ENCODE measurements at places on chromosomes 5 and 9.

GRCh38 chr5:84816746-84817547, 432.3 kb upstream of the EDIL3 start:
- no peak for DNase-seq

GRCh38 chr9:133973111-133973790, 18.9 kb downstream of the VAV2 start:
- DNase-seq: no peak

- no peak for DNase-seq
Measured at GRCh38 chr5:117681431-117682254, 1107.0 kb upstream of the SEMA6A start.

DNA sequence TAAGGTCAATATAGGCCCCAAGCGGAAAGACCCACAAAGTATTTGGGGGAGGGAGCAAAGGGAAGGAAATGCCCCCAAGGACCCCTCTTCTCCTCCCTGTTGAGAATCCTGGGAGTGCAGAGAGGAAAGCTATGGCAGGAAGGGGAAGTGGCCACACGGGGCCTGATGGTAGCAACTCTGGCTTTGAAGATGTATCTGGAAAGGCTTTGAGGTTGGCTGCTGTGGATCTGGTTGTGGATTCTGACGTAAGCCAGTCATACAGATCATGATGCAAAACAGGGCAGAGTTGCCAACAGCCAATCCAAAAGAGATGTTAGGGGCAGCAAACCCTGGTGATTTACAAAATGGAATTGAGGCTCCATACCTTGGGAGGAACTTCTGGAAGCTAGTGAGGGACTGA, 108.8 kb downstream of the PRKACG start:
- no peak for DNase-seq

DNA sequence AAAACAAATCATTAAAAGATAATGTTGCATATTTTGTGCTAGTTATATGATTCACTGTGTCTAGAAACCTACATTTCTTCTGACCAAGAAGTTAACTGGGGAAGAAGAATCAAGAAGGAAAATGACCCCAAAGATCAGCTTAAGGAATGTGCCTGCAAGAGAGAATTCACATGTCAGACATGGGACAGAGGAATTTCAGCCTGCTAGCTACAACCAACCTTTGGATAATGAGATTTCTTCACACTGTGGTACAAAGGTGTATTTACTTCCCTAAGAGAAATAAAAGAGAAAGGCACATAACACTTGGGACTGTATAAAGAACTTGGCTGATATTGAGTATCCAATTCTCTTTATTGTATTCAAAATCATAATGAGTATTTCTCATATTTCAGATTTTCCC, 39.6 kb upstream of the ELL2 start:
- no peak for DNase-seq

DNA sequence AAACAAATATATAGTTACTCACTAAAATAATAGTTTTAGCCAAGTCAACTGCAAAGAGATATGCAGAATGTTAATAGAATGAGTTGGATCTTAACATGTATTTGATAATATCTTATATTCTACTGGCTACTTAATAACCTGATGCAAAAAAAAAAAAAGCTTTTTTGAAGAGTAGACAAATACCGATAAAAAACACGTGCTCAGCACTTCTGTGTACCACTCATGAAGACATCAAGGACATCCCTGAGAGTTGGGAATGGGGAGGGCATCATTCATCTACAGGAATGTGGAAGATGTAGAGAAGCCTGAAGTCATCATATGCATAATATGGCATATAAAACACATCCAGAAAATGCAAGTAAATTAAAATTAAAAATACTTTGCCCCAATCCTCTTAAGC, 43.2 kb upstream of the RANBP3L start:
- no peak for DNase-seq

- DNase-seq: no peak
Measured at GRCh38 chr5:73154208-73155006, 18.6 kb upstream of the TMEM174 start.

- no peak for DNase-seq
Measured at GRCh38 chr9:111965566-111966019, 69.0 kb downstream of the UGCG start.

DNA sequence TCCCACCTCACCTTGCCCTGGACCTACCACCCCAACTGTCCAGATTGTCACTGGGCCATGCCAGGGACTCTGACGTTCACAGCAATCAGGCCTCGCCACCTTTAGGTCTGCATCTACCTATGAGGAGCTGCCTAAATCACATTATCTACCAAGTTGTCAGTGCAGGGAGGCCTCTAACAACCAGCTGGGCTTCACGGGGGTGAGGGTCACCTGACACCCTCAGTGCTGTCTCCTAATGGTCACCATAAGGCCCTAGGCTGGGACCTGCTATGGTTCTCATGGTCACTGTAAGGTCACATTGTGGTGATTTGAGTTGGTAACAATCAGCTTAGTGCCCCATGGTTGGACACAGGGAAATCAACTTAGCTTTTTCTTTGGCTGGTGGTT, 119.2 kb upstream of the CXCL14 start:
- no peak for DNase-seq

Measured in stimulated activated CD8-positive, alpha-beta memory T cell treated with anti-CD3 and anti-CD28 coated beads, Interleukin-12 subunit alpha, Interleukin-12 subunit beta, amount 100 ng/mL, for 1 hour (primary cell).